ENCODE measurements at places on chromosomes 6 and 20.
A peak's percentile ranks its signal among the peaks of the same experiment; 100 is the strongest.

GRCh38 chr20:36008461-36009035 lies 40.2 kb downstream of the CNBD2 start:
- DNase-seq = no peak

- DNase-seq = no peak
These were observed 114.8 kb downstream of the SMOC2 start for GRCh38 chr6:168555618-168556273.

- no peak for DNase-seq
These were observed 188.8 kb downstream of the HIVEP2 start for GRCh38 chr6:142756215-142756630.

DNA sequence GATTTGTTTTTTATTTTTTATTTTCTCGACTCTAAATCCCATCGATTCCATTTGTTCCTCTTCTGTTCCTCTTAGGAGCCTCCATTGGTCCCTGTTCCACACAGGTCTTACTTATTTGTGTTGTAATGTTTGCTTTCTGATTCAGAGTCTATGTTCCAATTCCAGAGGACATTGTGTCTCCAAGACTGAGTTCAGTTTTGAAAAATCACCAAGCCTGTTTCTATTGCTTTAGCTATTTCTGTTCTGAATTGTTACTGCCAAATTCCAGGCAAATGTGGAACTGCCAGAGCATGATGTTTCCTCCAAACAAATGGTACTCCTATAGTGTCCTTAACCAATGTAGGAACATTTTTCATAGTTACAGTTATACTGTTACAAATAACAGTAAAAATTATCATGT lies 270.9 kb upstream of the SPTLC3 start:
- DNase-seq = no peak

GRCh38 chr20:50292591-50293283 lies 102.1 kb downstream of the CEBPB start:
- no peak for DNase-seq

DNA sequence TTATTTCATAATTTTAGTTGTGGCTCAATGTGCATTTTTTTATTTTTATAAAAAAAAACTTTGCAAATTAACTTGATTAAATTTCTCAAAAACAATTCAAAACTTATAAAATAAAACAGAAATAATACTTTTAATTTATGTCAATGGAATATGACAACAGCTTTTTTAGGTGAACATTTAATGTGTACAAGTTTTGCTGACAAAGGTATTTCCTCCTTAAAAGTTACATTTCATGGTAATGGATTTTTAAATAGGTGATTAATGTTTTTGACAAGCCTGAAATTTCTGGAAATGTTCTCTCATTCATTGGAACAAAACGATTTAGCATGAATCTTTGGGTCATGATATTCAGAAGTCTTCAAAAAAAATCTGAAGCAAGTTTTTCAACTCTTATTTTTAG lies 1160.0 kb downstream of the HACE1 start:
- DNase-seq = no peak

DNA sequence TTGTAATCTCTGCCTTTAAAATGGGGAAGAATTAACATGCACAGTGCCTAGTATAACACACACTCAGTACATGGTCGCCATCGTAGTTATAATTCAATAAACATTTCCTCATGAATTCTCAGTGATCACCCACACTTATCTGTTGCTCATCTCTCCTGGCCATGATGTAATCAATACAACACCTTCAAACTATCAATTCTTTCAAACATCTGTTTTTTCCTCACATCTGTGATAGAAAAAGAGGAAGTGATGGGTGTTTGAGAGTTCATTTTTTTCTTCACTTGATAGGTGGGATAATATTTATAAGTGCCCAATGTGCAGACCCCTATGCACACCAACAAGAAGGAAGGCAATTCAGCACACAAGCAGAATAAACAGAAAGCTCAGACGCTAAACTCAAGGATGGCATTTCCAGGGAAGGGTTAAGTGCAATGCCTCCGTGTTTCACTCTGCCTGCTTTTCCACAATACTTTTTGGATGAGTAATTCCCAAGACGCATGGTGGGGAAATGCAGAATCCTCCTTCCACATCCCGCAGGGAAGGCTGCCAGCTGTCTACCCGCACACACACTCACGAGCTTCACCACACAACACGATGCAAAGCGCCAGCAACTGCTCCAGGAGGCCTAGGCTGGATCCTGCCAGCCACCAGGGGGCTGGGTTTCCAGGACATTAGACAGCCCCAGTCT lies 100.3 kb downstream of the GMPR start:
- no peak for DNase-seq

DNA sequence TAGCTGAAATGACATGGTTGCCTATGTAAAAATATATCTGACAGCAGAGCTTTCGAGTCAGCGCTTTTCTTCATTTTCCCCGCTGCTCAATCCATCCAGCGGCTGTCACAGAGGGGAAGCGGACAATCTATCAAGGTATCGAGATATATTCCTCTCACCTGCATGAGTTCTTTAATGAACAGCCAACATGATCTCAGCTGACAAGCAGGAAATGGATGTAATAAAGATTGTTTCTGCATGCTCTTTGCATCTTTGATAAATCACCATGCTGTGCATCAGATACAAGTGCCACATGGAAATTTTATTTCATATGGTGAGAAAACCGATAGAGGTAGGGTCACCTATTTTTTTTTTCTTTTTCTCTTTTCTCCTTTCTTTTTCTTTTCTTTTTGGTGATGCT lies 602.3 kb upstream of the MMS22L start:
- DNase-seq = no peak

- peak; percentile 65 for DNase-seq
These were observed at the start of gene GFOD1 for GRCh38 chr6:13487122-13488014. Gene GFOD1 (minus strand): TSS chr6:13487600. CDS start chr6:13486890, 710 bp downstream.

DNA sequence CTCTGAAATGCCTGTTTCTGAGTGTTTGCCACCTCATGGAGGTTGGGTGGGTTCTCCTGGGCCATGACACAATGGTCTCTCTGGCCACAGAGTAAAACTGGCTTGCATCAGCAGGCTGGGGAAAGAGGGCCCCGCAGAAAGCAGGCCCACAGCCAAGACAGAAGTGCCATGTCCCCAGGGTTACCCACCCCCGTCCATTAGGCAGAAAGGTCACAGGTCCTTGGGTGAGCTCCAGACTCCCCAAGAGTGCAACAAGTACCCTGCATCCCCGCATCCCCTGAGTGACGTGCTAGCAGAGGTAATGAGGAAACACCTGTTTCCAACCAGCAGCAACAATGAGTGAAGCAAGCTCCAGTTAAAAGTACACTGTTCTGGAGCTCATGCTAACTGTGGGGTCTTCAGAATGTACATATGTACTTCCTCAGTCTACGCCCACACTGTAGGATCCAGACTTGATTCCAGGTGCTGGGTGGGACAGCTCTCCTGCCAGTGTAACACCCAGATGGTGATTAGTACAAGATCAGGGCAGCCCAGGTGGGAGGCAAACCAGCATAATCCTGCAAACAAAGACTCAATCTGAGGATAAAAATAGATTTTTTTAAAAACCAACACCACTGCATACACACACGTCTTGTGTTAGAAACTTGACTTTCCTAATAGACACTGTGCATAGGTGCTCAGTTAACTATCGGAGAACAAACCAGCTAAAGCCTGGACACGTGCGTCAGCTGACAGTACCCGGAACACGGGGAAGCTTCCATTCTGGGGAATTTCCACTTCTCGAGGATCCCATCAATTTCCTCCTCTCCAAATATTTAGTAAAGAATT lies 31.5 kb downstream of the RRBP1 start:
- DNase-seq = no peak

DNA sequence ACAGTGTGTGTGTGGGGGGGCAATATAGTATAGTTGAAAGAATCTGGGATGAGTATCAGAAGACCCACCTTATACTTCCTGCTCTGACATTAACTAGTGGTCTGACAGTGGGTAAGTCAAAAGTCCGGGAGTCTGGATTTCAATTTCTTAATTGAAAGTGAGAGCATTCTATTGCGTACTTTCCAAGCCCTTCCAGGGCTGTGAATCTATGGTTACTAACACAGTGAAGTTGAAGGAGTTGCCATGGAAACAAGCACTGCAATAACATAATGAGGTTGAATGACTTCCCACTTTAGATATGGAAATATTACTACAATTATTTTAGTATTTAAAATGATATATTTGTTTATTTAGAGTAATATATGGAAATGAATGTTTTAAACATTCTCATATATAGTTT lies 80.2 kb downstream of the MLIP start:
- DNase-seq = no peak

GRCh38 chr6:109071125-109071917 lies 23.3 kb downstream of the SESN1 start:
- no peak for DNase-seq

- DNase-seq = no peak
These were observed 55.4 kb upstream of the RIPOR2 start for GRCh38 chr6:24990944-24991809.

DNA sequence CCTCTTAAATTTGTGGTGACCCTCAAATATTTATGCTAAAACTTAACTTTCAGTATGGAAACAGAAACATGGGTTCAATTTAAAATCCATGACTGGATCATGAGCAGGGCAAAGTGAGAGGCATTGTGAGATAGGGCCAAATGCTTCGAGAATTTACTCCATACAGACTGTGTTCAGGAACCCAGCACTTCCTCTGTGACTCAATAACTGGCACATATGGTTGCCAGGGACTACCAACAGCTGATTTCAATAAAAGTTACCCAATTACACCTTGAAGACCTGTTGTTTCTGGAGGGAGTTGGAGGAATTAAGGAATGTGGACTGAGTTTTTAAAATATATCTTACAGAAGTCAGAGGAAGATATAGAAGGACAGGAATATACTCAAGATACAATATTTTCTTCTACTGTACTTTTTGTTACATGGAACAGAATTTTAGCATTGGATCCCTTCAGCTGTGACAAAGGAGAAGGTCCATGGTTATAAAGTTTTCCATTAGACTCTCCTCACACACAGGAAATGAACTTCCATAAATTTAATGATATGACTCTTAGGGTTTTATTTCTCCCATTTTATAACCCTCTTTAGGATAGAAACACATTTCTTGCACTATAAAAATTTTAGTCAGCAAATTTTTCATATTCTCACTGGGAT lies 258.5 kb downstream of the KHDC1L start:
- no peak for DNase-seq

- no peak for DNase-seq
These were observed 12.2 kb downstream of the SF3B5 start for GRCh38 chr6:144083172-144083571.

- DNase-seq = no peak
These were observed 5.3 kb downstream of the EEF1A2 start for GRCh38 chr20:63493563-63494020.

DNA sequence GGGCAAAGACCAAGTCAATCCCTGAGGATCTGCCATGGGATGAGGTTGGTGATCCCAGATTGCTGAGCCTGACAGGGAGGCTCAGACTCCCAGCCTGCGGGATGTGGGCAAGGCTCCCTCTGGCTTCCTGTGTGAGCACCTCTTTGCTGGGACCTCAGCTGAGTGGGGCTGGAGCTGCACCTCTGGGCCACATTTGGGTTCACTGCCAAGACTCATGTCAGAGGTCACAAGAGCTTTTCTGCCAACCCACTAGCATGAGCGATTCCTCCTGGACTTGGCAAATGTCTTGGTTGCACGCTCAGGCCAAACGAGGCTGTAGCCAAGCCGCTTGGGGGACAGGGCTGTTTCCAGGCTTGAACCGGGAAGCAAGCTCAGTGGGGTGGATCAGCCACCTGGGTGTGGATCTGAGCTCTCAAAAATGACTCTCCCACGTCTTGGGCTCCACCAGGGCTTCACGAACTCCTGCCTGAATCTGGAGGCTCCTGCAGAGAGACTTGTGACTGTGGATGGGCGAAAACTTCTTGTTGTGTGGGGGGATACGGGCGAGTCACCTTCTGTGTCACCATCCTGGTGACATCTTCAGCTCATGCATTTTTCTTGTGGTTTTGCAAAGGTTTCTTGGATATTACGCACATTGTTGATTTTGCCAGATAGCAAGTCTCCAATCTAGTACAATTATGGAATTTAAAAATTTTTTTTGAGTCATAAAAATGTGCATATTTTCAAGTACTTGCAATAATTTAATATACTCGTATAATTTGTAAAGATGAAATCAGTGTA lies 359.5 kb downstream of the CDH4 start:
- DNase-seq = no peak

- DNase-seq = no peak
These were observed 185.1 kb downstream of the SMOC2 start for GRCh38 chr6:168626046-168626602.

- DNase-seq = peak; percentile 50
These were observed 533 bp downstream of the ZFAND3 start for GRCh38 chr6:37819802-37820717.

DNA sequence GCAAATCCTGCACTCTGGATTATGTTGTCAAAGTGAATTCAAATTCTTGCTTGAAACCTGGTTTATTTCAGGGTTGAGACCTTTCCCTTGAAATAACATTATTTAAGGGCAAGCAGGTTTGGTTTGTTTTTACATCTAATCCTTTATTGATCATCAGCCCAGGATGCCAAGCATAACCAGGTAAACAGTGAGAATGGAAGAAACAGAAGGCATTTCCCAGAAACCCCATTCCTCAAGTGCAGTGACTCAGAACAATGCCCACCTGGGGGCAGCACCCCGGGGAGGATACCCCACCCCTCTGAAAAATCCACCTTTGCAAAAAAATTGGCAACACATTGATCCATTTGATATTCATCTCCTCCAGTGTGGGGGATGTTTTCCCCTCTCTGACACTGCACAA lies 32.5 kb downstream of the POFUT1 start:
- DNase-seq = no peak

DNA sequence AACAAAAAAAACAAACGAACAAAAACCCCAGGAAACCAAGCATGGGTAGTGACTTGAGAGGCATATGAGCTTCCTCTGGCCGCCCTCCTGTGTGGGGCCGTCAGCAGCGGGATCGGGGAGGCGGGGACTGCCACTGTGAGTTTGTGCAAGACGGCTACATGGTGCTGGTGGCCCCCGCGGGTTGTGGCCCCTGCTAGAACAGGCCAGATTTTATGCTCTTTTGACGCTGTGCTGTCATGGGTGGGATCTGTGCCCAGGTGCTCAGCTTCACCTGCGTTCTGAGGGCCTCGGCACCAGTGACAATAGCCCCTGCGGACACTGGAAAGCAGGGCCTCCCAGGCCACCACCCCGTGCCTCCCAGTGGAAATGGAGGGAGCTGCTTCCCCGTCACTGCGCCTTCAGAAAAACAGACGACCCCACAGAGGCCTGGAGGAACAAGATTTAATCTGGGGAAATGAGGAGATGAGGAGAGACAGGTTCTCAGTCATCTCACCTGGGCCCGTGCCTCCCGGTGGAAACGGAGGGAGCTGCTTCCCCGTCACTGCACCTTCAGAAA lies 4.7 kb upstream of the KCNQ2 start:
- DNase-seq = no peak

- DNase-seq = no peak
These were observed 163.5 kb upstream of the TOP1 start for GRCh38 chr20:40865095-40865494.

- DNase-seq = no peak
These were observed 49.8 kb downstream of the GRIK2 start for GRCh38 chr6:101443315-101443714.

DNA sequence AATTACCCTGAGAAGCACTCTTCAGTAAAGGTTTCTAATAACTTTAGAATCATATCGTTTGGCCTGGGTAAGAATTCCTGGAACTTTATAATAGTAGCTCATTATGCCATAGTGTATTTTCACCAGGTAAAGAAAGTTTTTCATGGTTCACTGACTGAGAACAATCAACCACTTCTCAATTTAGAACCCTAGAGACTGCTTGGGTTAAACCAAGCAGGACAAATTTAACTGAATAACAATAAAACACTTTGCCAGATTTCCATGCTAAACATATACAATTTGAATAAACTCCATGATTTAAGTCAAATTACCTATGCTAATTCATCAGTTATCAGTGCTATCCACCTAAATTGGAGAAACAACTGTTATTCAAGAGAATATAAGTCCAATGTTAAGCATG lies 99.4 kb downstream of the PLG start:
- no peak for DNase-seq

- no peak for DNase-seq
These were observed 4.1 kb upstream of the GPR63 start for GRCh38 chr6:96841345-96841744.

Measured in stimulated activated CD4-positive, alpha-beta T cell treated with anti-CD3 and anti-CD28 coated beads, Interleukin-4, amount 100 ng/mL, for 48 hours (primary cell).